ENCODE measurements at places on chromosomes 4 and X.

DNA sequence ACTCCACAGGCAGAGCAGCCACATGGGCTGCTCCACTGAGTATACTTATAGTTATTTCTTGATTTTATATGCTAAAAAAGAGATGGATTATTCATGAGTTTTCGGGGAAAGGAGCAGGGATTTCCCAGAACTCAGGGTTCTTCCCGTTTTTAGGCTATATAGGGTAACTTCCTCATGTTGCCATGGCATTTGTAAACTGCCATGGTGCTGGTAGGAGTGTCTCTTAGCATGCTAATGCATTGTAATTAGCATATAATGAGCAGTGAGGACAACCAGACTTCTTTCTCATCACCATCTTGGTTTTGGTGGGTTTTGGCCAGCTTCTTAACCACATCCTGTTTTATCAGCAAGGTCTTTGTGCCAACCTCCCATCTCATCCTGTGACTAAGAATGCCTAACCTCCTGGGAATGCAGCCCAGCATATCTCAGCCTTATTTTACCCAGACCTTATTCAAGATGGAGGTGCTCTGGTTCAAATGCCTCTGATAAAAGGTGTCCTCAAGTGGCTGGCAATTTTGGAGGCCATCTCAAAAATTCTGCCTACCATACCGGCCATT, 213.0 kb upstream of the VEGFC start:
- no peak for DNase-seq

DNA sequence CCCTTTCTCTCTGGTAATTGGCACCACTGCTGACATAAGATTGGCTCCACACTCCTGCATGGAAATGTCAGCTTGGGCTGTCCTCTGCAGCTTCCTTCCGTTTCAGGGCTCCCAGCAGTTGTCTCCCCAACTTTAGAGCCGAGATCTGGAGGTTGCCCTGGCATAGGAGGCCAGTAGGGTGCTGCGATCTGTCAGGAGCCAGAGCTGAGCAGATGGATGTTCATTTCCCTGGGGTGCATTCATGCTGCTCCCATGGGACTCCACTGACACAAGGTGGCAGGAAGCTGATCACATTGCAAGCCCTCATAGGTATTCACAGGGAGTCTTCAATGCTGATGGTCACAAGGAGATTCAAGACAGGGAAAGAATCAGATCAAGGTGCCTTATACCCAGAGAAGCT, 116.6 kb upstream of the RAI2 start:
- DNase-seq, result no peak

GRCh38 chrX:109842611-109843010, 109.6 kb upstream of the ACSL4 start:
- DNase-seq, result no peak

DNA sequence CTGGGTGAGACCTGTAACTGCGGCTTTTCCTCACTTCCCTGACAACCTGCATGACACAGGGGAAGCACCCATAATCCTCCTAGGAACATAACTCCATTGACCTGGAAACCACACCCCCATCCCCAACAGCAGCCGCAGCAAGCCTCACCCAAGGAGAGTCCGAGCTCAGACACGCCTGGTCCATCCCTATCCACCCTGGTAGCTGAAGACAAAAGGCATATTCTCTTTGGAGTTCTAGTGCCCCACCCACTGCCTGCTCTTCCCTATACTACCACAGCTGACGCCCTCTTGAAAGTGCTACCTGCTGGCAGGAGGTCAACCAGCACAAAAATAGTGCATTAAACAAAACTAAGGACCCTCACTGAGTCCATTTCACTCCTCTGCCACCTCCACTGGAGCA, 1080.9 kb upstream of the IGFBP7 start:
- no peak for DNase-seq

DNA sequence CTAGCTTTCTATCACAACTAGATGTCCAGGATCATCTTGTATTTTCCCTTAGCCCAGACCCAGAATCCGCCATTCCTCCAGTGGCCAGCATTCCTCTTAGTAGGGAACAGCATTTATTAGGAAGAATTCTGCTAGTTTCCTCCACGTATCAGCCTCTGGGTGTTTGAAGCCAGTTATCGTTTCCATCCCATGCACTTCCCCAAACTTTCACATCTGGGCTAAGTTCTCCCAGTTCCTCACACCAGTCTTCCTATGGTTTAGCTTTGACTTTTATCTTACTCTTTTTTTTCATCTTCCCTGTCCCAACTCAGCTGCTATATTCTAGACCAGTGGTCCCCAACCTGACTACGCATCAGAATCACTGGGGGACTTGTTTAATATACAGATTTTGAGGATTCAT, 53.5 kb upstream of the PRSS48 start:
- no peak for DNase-seq

DNA sequence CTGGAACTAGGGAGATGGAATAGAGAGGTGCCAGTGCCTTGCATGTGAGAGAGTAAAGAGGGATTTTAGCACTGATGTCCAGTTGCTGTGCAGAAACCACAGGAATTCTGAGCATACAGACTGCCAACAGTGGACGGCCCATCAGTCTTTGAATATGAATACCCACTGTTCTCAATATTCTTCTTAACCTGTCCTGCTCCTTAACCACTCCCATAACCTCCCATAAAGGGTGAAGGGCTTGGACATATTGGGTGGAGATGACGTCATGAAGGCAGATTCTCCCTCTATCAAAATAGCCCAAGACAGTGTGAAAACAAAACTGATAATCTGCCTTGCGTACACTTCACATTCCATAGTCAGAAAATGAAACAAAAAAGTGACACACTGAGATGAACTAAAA, 1313.7 kb upstream of the PABPC4L start:
- DNase-seq, result no peak

- no peak for DNase-seq
These were observed 23.5 kb downstream of the NAT8L start for GRCh38 chr4:2082627-2083026.

- no peak for DNase-seq
These were observed 137.9 kb downstream of the SLC7A11 start for GRCh38 chr4:138104284-138104680.

DNA sequence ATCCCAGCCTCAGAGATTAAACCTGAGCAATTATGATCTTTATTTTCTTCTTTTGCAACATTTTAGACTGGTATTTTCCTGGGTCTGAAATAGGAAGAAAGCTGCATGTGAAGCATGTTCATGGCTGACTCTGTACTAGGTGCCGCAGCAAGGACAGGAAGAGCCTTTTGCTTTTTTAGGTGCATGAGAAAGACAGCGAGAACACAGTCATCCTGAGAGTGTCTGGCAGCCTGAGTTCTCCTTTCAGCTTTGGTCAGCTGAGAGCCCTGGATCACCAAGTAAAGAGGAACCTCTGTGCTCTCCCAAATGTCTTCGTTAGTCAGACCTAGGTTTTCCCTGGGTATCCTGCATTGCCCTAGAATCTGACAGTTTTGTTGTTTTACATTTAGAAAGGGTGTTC, 29.8 kb downstream of the FAM149A start:
- DNase-seq, result no peak

- DNase-seq, result no peak
These were observed 94.4 kb downstream of the ARHGAP10 start for GRCh38 chr4:147826288-147826646.

Measured in HCT116 (cell line).